ENCODE measurements at places on chromosomes 4 and X.

GRCh38 chrX:119501511-119502148 is 33.4 kb downstream of the SLC25A5 start:
- no peak for DNase-seq

DNA sequence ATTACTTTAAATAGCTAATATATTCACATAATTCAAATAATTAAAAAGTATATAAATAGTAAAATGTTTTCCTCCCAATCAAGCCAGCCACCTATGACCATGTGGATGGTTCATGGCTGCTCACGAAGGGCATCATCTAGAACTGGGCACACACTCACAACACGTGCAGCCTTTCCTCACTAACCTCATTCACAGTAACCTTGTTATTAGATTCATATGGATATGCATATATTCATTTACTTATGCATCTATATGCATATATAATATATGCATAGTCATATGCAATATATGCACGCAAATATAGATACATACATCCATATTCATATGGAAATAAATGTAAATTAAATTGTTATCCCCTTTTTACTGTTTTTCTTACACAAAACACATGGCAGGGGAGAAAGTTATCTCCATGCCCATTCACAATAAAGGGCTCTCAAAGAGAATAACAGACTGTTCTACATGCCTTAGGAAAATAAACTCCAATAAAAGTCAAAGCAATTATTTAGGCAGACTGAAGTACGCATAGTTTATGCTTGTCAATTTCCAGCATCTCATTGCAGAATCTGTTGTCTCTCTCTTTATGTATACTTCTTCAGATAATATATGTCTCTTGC is 163.9 kb upstream of the ADGRL3 start:
- DNase-seq = no peak

DNA sequence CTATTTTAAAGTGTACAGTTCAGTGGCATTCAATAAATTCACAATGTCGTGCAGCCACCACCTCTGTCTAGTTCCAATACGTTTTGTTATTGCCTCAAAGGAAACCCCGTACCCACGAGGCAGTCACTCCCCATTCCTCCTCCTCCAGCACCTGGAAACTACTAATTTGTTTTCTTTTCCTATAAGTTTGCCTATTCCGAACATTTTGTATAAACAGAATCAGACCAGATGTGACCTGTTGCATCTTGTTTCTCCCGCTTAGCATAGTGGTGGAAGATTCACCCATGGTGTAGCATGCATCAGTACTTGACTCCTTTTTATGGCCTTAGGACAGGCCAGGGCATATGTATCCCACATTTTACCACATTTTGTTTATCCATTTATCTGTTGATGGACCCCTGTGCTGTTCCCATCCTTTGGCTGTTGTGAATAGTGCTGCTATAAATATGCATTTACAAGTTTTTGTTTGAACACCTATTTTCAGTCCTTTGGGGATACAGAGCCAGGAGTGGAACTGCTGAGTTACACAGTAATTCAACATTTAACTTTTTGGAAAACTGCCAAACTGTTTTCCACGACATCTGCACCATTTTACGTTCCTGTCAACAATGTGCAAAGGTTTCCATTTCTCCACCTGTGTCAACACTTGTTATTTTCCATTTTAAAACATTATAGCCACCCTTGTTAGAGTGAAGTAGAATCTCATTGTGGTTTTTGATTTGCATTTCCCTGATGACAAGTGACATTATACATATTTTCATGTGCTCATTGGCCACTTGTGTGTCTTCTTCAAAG is 57.8 kb upstream of the STX18 start:
- DNase-seq = no peak

GRCh38 chr4:6541789-6542188 is 33.2 kb upstream of the MAN2B2 start:
- DNase-seq = no peak

DNA sequence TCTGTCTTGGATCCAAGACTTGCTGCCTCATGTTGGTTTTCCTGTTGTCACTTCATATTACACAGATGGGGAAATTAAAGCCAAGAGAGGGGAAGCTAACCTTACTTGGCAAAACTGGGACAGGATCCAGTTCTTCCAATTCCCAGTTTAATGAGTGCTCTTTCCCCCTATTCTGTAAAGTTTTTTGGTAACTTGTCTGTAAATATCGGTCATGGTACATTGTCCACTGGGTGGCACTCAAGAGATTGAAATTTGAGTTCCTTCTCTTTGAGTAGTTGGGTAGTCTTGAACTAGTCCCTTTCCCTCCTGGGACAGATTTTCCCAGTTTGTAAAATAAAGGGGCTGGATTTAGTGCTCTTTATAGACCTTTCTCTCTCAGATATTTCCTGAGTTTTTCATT is 12.4 kb upstream of the EOLA2 start:
- no peak for DNase-seq

DNA sequence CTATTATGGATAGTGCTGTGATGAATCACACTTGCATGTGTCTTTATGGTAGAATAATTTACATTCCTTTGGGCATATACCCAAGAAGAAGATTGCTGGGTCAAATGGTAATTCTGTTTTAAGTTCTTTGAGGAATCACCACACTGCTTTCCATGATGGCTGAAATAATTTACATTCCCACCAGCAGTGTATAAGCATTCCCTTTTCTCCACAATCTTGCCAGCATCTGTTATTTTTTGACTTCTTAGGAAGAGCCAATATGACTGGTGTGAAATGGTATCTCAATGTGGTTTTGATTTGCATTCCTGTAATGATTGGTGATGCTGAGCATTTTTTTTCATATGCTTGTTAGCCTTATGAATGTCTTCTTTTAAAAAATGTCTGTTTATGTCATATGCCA is 1120.2 kb downstream of the ARAP2 start:
- no peak for DNase-seq

DNA sequence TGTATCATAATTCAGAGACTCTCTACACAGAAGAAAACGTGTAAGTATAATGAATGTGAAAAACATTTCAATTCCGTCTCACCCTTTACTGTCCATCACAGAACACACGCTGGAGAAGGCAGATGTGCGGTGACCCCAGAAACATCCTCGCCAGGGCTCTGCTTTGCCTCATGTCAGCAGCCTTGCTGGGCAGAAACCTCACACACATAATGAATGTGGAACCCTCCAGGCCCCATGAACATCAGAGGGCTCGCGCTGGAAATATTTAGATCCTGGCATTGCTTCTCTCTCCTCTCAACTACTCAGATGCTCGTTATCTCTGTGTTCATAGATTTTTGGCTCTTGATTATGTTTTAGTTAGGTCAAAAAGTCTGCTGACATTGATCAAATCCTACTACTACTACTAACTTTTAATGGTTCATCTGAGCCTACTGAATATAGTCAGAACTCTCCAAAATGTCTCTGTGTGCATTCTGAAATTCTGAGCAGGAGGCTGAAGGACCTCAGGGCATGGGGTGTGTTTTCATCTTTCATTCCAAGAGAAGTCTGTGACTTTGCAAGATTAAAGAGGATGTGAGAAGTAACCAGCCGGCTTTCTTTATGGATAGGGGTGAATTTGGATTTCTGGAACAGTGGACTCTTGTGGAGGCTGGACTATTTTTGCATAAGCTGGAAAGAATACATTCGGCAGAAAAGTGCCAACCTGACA is 27.0 kb downstream of the SMIM43 start:
- no peak for DNase-seq

GRCh38 chr4:42617030-42617429 is 39.9 kb downstream of the ATP8A1 start:
- DNase-seq = no peak

- DNase-seq = no peak
These were observed 150.9 kb downstream of the SHOX start for GRCh38 chrX:781224-782204.

DNA sequence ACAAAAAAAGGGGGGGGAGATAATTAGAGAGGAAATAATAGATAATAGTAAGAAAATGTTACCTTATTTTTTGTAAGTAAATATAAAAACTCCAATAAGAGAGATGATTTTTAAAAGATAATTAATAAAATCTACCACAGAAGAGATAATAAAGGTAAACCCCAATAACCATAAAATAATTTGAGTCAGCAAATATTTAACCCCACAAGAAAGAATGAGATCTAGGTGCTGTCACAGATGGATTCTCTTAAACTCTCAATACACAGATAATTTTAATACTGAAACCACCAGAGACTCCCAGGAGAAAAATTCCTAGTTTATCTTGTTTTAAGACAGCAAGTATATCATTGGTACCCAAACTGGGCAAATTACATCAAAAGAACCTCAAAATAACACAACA is 341.4 kb downstream of the ANK2 start:
- no peak for DNase-seq

GRCh38 chrX:18643243-18643642 is 28.7 kb downstream of the RS1 start:
- DNase-seq = no peak

GRCh38 chr4:90165883-90166282 is 38.7 kb downstream of the CCSER1 start:
- no peak for DNase-seq

- no peak for DNase-seq
These were observed 13.1 kb downstream of the NEUROG2 start for GRCh38 chr4:112502871-112503270.

- no peak for DNase-seq
These were observed 32.0 kb downstream of the NPY1R start for GRCh38 chr4:163300445-163300844.

GRCh38 chrX:32370456-32371205 is 840.7 kb downstream of the DMD start:
- no peak for DNase-seq

DNA sequence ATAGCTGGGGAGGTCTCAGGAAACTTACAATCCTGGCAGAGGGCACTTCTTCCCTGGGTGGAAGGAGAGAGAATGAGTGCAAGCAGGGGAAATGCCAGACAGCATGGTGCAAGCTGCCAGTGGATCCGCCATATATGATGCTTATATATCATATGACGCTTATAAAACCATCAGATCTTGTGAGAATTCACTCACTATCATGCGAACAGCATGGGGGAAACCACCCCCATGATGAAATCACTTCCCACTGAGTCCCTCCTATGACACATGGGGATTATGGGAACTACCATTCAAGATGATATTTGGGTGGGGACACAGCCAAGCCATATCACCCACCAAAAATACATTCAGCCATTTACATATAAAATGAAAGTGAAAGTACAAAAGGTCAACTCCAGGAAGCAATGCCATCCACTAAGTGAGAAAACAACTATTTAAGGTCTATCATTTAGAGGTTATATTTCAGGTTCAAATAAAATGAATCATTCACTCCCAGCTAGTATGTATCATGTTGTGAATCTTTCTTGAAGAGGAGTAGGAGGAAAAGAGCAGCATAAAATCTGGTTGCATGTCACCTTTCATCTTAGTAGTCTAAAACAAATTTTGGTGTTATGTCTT is 20.3 kb upstream of the DYNLT3 start:
- no peak for DNase-seq

- no peak for DNase-seq
These were observed 56.7 kb upstream of the SLC7A11 start for GRCh38 chr4:138298866-138299265.

DNA sequence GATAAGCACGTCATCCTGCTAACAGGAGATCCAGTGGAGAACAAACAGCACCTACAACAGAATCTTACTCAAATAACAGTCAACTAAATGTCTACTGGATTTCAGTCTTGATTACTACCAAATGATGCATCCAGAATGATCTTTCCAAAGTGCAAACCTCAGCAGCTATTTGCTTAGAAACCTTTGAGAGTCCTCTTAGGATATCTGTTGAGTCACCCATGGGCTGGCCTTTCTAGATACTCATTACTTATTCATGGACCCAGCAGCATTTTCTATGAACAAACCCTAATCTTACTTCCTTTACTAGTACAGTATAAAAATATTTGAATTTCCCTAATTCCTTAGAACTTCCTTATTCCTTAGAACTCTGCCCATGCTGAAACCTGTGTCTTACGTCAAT is 118.5 kb upstream of the PABPC4L start:
- DNase-seq = no peak

GRCh38 chrX:72203421-72203820 is 21.9 kb downstream of the PIN4 start:
- no peak for DNase-seq

DNA sequence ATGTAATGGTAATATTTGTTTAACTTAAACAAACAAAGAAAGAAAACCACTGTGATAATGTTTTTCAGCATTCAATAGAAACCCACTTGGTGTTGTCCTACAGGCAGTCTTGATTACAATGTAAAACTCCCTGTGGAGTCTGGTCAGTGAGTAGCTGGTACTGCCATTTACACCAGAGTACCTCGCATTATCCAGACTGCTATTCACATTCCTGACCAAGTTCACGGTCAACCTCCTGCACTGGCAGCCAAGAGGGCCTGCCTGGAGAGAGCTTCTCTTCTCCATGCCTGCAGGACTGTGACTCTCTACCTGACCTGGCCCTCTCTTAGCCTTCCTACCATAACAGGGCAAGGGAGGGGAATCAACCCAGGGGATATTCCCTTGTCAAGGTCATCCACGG is 2.9 kb upstream of the LONRF3 start:
- no peak for DNase-seq

DNA sequence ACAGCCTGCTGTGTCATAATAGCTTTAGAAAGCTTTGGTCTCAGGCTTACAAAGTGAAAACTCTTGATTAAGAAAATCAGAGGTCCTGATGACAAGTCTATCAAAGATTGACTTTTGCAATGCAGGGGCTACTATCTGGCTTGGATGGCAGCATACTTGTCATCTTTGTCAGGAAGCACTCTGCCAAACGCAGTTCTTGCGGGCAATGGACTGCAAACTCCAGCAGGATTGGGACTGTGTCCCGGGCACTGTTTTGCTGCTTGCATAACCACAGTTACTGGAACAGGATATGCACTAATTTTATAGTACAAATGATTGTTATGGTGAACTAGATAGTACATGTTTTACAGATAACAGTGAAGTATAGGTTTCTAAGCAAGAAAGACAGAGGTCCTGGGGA is 185.6 kb downstream of the IQCM start:
- no peak for DNase-seq

DNA sequence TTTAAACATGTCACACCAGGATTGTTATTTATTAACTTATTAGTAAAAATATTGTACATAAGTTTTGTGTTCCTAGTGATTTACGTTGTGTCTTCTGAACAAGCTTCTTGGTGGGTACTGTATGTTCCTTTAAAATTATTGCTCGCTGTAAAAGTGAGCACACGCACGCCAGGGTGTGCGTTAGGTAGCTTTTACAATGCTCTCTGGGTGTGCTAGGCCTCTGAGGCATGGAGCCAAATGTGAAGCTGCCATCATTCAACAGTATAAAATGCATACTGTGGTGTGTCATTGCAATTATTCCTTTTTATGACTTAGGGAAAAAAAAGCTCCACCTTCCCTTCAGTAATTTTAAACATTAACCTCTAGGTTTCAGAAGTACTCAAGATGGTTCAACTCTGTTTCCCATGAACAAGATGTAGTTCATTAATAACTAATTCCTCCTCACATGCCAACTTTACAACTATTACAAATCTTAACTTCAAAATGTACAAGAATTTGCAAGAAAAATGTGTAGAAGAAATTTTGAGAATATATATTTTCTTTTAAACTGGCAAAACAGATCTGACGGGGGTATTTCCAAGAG is 42.4 kb downstream of the ATOH1 start:
- DNase-seq = no peak

DNA sequence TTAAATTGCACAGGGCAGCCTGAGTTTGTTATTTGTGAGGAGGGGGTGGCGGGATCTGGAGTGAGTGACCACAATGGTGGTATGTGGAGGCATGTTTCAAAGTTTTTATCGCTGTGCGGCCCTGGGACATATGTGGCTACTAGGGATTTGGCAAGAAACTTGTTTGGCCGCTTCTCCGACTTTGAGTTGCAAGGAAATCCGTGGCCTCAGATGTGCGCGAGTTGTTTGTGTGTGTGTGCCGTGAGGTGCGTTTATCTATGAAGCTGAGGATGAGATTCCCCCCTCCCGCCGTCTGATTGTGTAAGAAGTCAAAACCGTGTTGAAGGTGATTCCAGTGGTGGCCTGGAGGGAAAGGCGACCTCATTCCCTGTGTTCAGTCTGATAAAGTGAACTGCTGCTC is 1.4 kb downstream of the JADE3 start:
- DNase-seq = no peak

Data from GM12891 (cell line).